AG08395 (cell line): ENCODE measurements at places on chromosomes 5 and 9.

- DNase-seq = no peak
Observed at GRCh38 chr5:112232667-112233066, 186.4 kb downstream of the EPB41L4A start.

- DNase-seq = no peak
Observed at GRCh38 chr5:96489532-96489931, 56.5 kb upstream of the PCSK1 start.

- DNase-seq = no peak
Observed at GRCh38 chr5:74587890-74588289, 52.6 kb downstream of the ENC1 start.

DNA sequence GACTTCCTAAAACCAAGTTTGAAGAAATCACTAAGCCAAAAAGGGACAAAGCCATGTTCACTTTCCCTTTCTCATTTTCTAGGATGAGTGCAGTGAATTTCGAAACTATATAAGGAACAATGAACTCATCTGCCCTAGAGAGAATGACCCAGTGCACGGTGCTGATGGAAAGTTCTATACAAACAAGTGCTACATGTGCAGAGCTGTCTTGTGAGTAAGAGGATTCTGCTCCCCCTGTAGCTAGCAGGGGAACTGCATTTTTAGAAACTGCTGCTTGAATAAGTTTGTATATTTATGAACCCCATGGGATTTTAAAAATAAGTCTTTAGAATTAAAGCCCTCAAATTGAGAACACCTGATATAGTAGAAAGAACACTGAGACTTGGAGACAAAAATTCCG is 42.7 kb upstream of the SPINK14 start:
- DNase-seq = no peak

DNA sequence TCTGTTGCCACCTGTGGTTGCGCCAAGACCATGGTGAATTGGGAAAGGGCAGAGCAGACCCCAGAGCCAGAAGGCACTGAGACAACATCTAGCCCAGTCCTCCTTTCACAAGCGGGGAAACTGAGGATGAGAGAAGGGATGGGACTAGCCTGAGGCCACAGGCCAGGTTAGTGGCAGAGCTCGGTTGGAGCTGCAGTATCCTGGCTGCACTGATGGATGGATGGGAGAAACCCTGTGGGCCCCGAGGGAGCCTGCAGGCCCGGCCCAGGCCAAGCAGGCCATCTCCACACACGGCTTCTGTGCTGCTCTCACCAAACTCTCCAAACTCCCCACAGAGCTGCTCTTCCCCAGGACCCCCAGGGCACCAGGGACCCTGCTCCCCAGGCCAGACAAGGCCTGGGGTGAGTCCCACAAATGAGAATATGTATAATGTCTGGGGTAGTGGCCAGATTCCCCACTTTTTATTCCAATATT is 60.2 kb downstream of the TSTD2 start:
- no peak for DNase-seq

GRCh38 chr5:146589028-146589345 is 73.0 kb upstream of the GPR151 start:
- no peak for DNase-seq

- DNase-seq = no peak
Observed at GRCh38 chr9:123336449-123336848, 19.5 kb upstream of the CRB2 start.

- DNase-seq = no peak
Observed at GRCh38 chr5:127014573-127014972, 15.8 kb downstream of the MARCHF3 start.

- DNase-seq = no peak
Observed at GRCh38 chr9:71758785-71759184, 9.5 kb downstream of the CEMIP2 start.

DNA sequence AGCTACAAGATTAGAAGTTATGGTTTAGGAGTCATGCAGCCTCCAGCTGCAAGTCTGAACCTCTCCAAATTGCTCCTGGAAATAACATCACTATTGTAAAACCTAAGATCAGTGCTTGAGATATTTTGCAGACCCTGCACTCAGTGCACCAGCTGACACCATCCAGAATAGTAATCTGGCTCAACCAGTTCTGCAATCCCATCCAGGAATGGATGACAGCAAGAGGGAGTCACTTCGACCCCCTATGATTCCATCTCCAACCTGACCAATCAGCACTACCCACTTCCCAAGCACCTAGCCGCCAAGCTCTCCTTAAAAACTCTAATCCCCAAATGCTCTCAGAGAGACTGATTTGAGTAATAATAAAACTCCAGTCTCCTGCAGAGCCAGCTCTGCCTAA is 37.9 kb upstream of the NR4A3 start:
- DNase-seq = no peak

DNA sequence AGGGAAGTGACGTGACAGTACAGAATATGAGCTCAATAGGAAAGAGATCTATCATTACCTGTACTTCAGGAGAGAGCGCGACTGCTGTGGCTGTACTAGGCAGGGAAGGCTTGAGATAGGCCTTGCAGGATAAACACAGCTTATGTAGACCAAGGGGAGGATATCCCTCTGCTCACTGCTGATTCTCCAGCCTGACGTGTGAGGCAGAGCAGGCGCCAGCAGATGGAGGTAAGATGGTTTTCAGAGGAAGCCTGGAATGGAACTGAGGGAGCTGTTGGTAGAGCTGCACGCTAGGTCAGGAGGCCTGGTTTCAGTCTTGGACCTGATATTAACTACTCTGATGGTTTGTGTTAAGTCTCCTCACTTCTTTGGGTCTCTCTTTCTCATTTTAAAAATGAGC is 291.4 kb downstream of the YTHDC2 start:
- no peak for DNase-seq

DNA sequence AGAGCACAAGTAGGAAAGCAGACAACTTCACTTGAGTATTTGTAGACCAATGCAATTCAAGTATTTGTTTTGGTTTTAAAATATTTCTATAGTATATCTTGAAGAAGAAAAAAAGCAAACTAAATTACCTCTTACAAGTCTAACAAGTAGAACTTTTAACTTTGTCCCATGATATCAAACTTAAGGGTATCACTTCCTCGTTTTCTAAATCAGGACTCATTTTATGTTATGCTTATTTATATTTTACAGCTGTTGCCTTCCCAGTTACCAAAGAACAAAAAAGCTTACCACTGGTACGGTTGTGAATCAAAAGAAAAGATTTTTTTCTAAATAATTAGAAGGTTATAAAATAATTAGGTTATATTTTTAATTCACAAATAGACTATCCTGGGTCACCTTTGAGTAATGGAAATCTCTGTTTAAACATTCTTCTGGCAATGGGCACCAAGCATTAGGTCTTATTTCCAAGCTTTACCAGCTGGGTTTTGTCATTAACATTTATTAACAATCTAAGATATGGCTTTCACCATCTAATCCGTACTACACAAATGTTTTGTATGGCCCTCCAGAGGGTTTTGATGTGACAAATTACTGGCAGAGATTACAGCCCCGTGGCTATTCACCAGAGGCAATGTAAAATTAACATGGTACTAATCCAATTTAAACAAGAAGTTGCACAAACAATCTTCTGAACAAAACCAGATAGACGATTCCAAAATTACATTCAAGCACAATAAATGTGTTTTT is 63.6 kb downstream of the CEP120 start:
- no peak for DNase-seq

DNA sequence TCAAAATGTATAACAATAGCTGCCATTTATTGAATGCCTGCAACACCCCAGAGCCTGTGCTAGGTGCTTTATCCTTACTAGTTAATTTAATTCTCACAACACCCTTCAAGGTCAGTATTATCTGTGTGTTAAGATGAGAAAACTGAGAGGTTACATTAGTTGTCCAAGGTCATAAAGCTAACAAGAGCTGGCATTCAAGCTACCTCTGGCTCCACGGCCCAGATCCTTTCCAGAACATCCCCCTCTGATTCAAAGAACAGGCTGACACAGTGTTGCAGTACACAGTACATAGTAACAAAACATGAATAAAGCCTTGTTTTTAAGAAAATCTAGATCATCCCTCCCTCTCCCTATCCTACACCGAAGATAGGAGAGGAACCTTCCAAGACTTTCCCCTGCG is 9.4 kb upstream of the FRMPD1 start:
- no peak for DNase-seq

DNA sequence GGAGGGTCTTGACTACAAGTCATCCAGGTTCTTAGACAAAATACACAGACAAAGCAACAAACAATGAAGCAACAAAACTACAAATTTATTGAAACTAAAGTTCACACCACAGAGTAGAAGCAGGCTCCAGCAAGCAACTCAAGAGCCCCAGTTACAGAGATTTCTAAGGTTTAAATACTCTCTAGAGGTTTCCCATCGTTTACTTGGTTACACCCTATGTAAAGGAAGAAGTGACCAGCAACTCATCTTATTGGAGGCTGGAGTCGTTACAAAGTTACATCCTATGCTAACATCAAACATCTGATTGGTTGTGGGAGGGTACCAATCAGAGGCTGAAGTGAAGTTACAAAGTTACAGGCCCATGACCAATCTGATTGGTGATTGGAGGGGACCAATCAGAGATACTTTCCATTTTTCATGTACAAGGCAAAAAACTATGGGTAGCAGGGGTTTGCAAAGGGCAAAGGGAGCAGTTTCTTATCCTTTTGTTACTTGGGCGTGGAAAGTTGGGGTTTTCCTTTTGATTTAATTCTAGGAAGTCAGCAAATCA is 2292.6 kb upstream of the C9orf72 start:
- DNase-seq = no peak

DNA sequence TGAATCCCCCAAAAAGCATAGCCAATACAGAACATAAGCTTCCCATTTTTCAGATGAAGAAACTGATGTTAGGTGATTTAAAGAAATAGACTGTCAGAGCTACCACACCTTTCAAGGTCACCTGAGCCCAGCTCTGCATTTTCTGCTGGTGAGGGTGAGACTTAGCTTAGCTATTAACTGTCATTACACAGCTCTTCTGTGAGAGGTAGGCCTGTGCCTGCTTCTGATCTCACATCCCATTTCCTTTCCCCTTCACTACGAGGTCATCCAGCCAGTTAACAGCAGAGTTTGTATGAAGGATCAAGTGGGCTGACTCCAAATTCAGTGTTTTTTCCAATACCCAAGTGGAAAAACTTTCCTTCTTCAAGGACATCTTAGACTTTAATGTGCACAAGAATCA is 528.6 kb upstream of the CLINT1 start:
- DNase-seq = no peak

DNA sequence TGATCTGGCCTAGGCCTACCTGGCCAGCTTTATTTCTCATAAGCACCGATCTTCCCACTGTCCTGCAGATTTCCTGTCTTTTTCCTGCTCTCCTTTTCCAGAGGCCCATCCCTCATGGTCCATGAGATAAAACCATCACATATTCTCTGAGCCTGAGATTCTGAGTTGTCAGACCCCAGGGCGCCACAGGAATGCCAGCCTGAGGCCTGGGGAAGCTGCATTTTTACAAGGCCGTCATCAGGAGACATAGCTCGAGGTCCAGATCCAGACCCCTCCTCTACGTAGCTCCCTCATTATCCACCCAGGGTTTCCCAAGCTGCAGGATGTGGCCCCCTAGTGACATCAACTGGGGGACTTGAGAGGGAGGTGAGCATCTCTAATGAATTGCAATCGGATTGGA is 204.3 kb downstream of the ATPSCKMT start:
- no peak for DNase-seq

DNA sequence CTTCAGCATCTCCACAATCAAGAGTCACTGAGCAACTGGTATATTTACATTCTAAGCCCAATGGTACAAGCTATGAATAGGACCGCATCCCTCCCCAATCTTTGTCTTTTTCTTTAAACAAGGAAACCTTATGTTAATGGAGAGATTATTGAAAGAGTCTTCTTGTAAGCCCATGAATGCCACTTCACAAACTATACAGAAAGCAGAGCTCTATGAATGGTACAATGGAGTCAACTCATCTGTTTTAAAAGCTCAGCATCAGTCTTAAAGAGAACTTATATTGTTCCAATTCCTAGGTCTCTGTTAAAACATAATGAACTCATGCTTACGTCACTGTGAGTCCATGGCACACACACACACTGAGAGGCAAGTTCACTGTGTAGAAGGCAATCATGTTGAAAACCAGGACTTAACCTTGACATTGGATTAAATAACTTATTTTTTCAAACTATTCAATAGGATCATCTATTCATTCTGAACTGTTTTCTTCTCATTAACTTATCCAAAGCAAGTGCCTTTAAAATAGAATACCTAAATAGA is 4.5 kb downstream of the NREP start:
- no peak for DNase-seq

- no peak for DNase-seq
Observed at GRCh38 chr5:177320879-177321278, 9.2 kb upstream of the MXD3 start.

DNA sequence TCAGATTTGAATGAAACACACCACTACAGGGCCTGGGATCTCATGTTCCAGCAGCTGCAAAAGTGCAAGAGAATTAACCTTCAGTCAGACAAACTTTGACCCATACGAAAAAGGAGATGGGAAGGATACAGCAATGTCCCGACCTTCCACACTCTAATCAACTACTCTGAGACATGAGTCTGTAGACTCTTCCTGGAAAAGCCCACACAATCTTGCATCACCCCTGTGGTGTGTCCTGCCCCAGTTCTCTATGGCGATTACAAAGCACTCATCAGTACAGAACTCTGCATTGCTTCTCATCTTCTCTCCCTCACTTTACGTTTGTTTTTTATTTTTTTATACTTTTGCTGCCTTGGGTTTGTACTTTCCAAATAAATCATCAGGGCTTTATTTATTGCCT is 241.0 kb upstream of the KIF2A start:
- no peak for DNase-seq

DNA sequence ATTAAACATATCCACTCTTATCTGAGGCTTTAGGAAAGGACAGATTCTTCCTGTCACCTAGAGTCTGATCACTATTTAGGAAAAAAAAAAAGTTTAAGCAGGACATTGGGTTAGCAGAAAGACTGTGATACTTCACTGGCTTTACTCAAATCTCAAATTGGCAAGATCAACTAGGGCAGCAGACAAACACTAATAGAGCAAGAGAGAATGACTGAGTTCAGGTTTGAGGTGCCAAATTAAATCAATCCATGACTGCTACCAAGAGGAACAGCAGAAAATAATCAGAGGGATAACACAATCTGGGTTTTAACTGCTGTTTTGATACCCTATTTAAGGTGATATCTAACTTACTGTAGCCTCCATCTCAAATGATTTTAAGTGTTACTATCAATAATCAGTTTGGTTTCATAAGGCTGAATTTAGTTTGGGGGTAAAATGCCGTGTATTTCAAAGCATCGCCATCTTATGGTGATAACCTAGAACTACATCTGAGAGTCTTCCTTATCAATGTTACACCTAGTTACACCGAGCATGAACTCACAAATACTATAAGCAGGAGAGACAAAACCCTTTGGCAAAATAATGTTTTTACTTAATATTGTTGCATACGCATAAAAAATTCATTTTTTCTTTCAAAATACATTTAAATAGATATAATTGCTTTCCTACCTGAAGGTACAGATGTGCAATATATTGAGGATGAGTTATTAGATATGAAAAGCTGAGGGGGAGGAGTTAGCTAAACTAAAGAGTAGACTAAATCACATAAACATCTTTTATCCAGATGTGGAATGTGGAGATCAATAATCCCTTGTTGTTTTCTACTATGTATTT is 286.4 kb upstream of the CDH12 start:
- no peak for DNase-seq
